Activated CD4-positive, alpha-beta T cell treated with anti-CD3 and anti-CD28 coated beads, Interleukin-2, amount 50 U/mL, for 4 hours (primary cell): ENCODE measurements at places on chromosomes 6 and 20.

GRCh38 chr6:121780325-121781321, 345.2 kb downstream of the GJA1 start:
- DNase-seq, result no peak

DNA sequence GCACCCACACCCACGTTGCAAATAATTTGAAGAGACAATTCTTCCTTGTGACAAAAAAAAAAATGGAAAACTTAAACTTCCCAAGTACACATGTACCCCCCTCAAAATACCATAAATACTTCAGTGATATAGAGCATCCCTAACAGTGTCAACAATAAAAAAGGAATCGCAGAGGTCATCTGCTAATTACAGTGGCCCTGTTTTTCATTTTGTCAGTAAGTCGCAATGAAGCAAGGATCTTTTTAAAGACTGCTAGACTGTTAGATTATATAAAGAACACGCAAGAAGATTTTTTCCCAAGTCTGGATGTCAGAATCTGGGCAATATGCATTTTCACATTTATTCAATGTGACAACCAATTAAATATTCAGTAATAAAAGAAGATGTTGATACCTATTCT, 93.9 kb downstream of the EPB41L2 start:
- DNase-seq, result no peak

GRCh38 chr20:57792386-57793080, 82.7 kb upstream of the PMEPA1 start:
- no peak for DNase-seq

- DNase-seq, result no peak
These were observed 336 bp upstream of the SMPDL3A start for GRCh38 chr6:122788663-122789181.

GRCh38 chr6:45965007-45965406, 50.7 kb downstream of the CLIC5 start:
- no peak for DNase-seq
